Activated CD8-positive, alpha-beta T cell treated with anti-CD3 and anti-CD28 coated beads, Interleukin-2, amount 10 ng/mL, durations not matched to agents 7 days and 5 days (primary cell): ENCODE measurements at places on chromosomes 3 and 15. TPM values are rescaled to one million over a fixed set of nuclear protein-coding genes. Genes with fewer than 3 reads are reported as not detected.

The ITGB5 gene
- not detected for total RNA-seq

The UBAP1L gene
- 4.2 TPM for total RNA-seq

The CIDEC gene
- not detected for total RNA-seq

The PPP2R3A gene
- 0.05 TPM for total RNA-seq

The REC114 gene
- total RNA-seq = not detected

The CPLX3 gene
- not detected for total RNA-seq

The TRPM1 gene
- not detected for total RNA-seq

The GOLGA8H gene
- total RNA-seq = 0.24 TPM

The BHLHE40 gene
- 209 TPM for total RNA-seq

The ARHGEF26 gene
- not detected for total RNA-seq

The PEX5L gene
- not detected for total RNA-seq

The DNASE1L3 gene
- not detected for total RNA-seq

The SLCO2A1 gene
- not detected for total RNA-seq

The SI gene
- total RNA-seq = not detected

The SEMA6D gene
- total RNA-seq = not detected

The VGLL3 gene
- not detected for total RNA-seq

The IQCF5 gene
- total RNA-seq = not detected

The CCDC33 gene
- total RNA-seq = not detected

The AADACL2 gene
- not detected for total RNA-seq
